ENCODE measurements at places on chromosomes 3 and 15.

DNA sequence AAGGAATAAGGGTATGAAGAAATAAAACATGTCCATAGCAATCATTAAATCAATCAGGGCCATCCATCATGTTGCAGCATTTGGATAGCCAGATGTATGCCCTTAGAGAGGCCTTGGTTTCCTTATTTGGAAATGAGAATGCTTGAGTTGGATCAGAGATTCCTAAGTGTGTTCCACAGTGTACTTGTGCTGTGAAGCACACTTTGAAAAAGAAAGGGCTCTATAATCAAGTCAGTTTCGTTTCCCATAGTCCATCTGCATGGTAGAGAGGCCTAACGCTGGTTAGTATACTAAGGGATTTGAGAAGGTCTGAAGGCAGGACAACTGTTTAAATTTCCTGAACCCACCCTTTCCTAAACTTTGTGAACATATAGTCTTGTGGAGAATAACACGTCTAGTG, 30.9 kb downstream of the RBMS3 start:
- no peak for DNase-seq

DNA sequence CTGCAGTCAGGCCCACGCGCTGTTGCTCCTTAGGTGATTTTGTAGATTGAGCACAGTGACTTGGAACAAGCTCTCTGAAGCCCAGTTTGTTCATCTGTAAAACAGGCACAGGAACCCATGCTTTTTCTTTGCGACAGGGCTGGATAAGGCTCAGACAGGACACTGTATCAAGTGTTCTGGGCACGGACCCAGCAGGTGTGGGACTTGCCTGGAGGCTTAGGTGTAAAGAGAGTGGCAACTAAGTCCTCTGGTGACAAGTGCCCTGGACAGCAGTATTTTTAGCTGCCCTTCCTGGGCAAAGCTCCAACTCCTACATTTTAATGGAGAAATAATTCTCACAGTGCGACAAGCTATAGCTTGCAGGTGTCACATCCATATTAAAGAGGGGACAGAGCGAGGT, 32.2 kb downstream of the CD276 start:
- DNase-seq: no peak

DNA sequence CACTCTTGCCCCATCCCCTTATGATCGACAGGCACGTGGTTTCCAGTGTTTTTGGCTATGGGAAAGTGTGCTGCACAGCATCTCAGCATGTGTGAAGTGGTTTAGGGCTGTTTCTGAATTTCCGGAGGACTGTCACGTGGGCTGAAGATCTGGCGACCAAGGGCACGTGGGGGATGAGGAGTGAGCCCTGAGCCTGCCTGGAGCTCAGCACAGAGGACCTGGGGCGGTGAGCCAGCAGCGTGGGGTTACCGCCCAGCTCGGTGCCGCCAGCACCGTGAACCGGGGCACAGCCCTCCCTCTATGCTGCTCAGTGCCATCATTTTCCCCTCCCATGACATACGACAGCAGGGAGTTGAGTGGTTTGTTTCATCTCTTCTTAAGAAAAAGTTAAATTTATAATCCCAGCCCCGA, 150.2 kb downstream of the DNAJB8 start:
- peak; percentile 81 for DNase-seq

DNA sequence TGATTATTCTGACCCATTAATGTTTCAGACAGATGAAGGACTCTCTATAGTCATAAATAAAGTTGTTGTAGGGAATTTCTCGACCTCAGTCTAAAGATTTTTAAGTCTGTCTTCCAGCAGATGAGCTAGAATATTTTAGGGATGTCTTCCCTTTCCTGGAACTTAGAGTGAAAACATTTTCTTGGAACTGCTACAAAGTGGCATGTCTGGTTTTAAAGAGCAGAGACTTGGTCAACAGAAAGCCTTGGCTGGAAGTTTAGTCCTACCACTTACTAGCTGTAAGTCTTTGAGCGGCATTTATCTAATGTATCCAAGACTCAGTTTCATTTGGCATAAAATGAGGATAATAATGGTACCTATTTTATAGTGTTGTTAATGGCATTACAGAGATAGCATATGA, 120.0 kb upstream of the TGFBR2 start:
- no peak for DNase-seq

DNA sequence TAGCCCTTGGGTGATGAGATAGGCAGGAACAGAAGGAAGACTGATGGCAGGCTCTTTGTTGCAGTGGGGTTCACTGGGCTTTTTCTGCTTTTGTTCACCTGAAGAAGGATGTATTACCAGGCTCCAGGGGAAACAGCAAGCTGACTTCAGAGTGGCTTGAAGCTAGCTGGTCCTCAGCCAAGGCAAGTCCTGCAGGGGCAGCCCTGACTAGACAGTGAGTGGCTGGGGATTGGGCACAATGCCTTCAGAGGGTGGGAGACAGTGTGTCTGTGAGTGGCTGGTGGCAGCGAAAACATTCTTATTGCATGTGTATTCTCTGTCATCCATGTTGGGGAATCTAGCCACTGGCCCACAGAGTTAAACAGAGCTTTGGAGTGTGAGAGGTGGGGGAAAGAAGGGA, 2.3 kb upstream of the TEX264 start:
- no peak for DNase-seq

DNA sequence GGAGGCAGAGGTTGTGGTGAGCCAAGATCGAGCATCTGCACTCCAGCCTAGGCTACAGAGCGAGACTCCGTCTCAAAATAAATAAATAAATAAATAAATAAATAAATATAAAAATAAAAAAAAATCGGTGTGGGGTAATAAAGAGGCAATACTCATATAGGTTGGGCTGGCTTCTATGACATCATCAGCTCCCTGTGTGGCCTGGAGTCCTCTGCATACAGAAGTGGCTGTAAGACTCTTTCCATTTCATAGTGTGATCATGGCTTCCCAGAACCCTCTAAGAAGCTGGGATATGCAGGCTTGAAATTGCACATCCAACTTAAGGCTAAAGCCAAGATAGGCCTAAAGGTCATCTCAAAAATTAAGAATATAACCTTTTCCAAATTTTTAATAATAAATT, 101.6 kb downstream of the ZIC4 start:
- DNase-seq: no peak

All from central memory CD4-positive, alpha-beta T cell (primary cell).